ENCODE measurements at places on chromosomes 3 and 15. TPM values are rescaled to one million over a fixed set of nuclear protein-coding genes. Genes with fewer than 3 reads are reported as not detected.

PP2D1 gene
- not detected for total RNA-seq

ZNF501 gene
- 2.0 TPM for total RNA-seq

AZI2 gene
- 92.2 TPM for total RNA-seq

SLC7A14 gene
- not detected for total RNA-seq

CKMT1A gene
- total RNA-seq, result 1.1 TPM

STARD5 gene
- total RNA-seq, result 8.0 TPM

CCR4 gene
- total RNA-seq, result 0.46 TPM

SLC22A14 gene
- total RNA-seq, result not detected

NANOGP8 gene
- total RNA-seq, result 0.82 TPM

COMMD4 gene
- 41.4 TPM for total RNA-seq

DNA sequence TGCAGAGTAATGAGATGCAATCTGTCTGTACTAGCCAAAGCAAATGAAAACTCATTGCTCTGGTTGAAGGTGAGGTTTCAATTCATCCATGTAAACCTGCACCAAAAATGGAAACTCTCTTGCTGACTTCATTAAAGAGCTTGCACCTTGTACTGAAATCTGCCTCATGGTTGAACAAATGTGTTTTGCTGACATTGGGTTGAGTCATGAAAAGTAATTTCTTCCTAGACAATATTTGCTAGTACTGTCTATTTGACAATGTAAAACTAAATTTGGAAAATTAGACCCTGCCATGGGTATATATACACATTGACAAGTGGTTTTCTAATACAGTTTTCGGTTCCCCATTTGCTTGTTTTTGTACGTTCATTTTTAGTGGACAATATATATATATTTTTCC is 33.3 kb downstream of the RYR3 start:
- no peak for DNase-seq

GRCh38 chr15:66827039-66827697 is 125.1 kb downstream of the SMAD6 start:
- DNase-seq, result no peak

DNA sequence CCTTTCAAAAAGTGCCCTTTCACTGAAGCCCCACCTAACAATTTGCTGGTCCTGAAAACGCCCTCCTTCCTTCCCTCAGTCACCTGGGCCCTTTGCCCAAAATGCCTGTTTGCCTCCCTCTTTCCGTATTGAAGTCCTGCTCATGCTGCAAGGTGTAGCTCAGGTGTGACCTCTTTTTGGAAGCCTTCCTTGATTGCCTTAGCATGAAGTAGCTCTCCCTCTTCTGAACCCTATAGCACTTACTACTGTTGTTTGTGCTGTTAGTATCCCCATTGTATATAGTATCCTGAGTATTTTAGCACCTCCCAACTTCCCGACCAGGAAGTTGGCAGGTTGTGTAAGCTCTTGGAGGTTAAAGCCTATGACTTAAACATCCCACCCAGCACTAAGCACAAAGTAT is 1.7 kb downstream of the PLS1 start:
- no peak for DNase-seq

- DNase-seq, result no peak
These were observed 113.1 kb downstream of the THSD4 start for GRCh38 chr15:71228403-71228802.

DNA sequence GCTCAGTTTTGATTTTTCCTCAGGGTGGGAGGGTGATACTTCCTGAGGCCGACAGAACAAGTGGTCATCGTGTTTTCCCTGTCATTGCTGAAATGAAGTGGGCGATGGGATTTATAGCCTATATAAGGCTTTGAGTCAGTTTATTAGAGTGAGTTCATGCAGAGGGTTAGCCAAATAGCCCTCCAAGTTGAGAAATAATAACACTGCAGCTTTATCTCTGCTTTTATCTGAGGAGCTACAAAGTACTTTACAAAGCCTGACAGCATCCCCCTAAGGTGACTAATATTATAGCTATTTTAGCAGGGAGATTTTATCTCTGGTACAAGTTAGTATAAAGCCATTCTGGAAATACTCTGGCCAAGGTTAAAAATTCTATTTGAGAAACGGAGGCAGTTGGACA is 389.6 kb downstream of the MFSD1 start:
- no peak for DNase-seq

DNA sequence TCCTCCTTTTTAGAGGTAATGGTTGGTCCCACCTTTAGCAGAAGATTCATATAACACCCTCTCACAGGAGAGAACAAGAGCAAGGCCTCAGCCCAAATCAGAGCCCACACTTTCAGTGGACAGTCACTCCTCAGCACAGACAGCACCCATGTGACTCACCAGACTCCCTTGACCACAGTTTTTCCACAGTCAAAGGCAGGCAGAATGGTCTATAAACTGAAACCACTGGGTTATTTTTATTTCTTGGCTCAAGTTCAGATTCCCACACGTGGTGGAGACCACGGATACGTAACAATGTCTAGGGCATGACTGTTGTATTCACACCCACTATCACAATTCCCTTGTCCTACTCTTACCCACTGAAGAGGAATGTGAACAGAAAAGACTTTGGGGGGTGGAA is 237.8 kb upstream of the UBE2E1 start:
- DNase-seq, result no peak

DNA sequence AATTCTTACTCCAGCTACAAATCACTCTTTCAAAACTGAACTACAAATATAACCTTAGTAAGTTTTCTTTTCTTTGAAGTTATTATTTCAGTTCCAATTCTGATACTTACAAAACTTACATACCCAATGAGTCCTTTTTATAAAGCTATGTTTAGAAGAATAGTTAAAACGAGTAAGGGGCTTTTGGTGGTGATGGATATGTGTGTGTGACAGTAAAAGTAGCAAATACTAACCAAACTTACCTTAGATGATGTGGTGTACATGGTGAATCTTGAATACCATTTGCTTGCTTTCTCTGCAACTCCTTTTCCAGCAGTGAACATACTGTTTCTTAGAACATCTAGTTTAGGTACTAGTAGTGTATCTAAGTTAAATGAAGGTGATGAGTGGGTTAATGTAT is 68.4 kb downstream of the SLC24A1 start:
- no peak for DNase-seq

DNA sequence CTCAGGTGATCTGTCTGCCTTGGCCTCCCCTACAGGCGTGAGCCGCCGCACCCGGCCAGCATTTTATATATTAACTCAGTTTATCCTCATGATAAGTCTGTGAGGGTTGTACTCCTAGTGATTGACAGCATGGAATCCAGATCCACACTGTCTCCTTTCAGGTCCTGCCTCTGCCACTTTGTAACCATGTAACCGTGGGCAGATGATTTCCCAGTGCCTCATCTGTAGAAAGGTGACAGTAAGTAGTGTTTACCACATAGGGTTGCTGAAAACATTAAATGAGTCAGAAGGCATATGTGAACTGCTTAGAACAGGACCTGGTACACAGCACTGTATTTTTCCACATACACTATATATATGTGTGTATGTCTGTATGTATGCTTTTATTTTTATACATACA is 2.4 kb downstream of the FYTTD1 start:
- DNase-seq, result no peak

DNA sequence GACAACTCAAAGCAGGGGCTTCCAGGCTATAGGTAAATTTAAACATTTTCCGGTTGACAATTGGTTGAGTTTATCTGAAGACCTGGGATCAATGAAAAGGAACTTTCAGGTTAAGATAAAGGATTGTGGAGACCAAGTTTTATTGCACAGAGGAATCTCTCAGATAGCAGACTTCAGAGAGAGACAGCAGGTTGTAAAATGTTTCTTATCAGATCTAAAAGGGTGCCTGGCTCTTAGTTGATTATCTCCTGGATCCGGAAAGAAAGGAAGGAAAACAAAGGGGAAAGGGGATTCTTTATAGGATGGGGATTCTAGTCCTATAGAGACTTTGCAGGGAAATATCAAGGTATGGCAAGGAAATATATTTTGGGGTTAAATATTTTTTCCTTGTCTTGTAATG is 951.3 kb upstream of the SEMA6D start:
- DNase-seq, result no peak

DNA sequence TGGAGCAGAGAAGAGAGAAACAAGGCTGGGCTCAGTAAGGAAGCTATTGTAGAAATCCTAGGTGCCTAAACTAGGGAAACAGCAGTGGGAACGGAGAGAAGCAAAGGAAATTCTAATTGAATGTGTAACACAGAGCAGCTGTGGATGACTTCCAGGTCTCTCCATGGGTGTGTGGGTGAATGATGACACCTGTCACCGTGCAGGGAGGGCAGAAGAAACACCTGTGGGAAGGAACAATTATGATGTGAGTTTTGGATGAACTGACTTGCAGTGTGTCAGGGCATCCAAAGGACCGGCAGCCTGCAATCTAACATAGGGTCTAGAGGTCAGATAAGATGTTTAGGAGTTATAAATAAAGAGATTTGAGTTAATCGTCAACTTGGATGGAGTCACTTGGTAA is 144.2 kb downstream of the RYR3 start:
- no peak for DNase-seq

- no peak for DNase-seq
These were observed 459.9 kb downstream of the RAP2B start for GRCh38 chr3:153621953-153622352.

GRCh38 chr3:131386429-131387165 is 5.0 kb downstream of the NUDT16 start:
- peak; percentile 34 for DNase-seq

DNA sequence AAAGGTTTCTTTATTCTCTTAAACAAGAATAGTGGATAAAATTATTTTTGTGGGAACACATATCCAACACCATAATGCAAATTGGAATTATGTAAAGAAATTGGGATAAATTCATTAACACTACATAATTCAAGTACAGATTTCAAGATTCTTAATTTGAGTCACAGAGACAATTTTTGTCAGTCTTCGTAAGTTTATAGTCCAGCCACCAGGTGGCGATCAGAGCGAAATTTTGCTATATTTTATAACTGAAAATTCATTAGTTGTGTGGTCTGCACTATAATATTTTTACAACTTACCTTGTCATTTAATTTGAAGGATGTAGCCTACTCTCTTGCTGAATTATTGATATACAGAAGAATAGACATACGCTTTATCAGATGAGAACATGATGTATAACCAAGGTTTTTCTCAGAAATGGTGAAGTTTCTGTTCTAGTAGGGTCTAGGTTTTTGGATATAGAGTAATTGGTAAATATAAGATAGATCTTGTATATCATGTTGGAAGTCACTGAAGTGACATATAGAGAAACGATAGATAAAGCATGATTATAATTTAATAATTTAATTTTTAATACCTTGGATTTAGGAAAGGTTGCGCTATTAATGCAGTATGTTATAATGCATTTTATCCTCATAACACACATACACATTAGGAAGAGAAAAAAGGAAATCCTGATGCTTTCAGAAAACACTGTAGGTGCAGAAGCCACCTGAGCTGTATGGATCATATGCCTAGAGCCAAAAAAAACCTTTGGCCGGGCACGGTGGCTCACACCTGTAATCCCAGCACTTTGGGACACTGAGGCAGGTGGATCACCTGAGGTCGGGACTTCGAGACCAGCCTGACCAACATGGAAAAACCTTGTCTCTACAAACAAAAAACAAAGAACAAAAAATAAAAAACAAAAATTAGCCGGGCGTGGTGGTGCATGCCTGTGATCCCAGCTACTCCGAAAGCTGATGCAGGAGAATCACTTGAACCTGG is 31.7 kb downstream of the PLSCR4 start:
- DNase-seq, result no peak

- DNase-seq, result no peak
These were observed 188.5 kb upstream of the PROK2 start for GRCh38 chr3:71973274-71974030.

- no peak for DNase-seq
These were observed 612.8 kb downstream of the MAGI1 start for GRCh38 chr3:65425880-65426279.

All from omental fat pad (tissue), 4 donors.